ENCODE measurements at places on chromosomes 13 and 19. TPM values are rescaled to one million over a fixed set of nuclear protein-coding genes. Genes with fewer than 3 reads are reported as not detected.

DNA sequence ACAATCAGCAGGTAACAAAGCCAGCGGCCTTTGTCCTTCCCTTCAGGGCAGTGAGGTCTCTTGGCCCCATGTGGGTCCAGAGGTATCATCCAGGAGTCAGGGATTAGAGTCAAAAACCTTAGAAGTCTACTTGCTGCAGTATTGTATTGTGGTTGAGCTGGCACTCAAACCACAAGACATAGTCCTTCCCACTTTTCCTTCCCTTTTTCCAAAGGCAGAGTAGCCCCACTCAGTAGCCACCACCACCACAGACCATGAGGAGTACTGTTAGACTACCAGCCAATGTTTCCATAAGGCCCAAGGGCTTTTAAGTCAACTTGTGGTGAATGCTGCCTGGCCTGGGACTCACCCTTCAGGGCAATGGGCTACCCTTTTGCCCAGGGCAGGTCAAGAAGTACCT, 27.1 kb upstream of the CCNA1 start:
- DNase-seq: no peak

DNA sequence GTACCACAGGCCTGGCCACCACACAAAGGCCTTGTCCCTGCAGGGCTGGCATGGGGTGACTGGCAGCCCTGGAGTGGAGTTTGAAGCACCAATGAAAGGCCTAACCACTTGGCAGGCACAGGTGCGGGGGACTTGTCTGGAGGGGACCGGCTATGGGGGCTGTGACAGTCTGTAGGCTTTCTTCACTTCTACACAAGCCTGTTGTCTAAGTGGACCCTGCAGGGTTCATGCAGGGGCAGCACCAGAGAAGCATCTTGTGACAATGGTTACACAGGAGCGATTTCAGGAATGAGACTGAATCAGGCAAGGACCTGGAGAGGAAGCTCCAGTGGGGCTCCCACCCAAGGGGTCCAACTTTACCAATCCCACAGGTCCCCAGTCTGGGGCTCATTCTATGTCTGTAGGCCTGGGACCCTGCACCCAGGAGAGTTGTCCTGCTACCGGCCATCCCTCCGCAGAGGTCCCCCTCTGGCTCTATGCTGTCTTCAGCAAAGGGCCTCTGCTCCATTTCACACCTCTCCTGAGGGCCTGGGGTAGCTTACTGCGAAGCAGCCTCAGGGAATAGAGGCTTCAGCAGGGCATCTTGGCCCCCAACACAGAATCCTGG, 2.3 kb upstream of the ZNF837 start:
- DNase-seq: no peak

DNA sequence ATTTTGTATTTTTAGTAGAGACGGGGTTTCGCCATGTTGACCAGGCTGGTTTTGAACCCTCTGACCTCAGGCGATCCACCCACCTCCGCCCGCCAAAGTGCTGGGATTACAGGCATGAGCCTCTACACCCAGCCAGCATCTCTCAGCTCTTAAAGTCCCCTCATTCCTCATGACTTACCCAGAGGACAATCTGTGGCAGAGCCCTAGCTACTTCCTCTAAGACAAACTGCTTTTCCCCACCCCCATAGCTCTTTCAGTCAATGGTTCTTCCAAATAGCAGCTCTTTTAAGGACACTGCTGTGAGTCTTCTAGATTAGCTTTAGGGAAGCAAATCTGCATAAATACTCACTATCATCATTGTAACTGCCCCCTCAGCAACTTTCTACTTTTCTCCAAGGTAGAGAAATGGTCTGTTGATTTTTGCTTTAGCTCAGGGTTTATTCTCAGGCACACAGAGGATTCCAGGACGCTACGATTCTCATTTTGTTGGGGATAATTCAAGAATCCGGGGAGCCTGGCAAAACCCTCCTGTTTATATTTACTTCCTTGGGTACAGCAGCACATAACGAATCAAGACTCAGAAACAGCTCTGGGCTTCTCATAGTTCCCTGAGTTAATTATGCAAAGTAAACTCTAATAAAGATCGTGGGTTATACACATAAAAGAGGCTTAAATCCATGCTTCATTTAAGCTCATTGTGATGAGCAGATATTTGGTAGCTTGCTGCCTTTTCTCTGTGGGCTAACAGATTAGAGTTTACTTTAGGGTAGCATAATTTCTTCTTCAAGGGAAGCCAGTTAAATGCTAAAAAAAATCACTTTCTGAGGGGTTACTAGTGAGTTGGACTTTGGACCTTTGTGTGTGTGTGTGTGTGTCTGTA, 357.4 kb downstream of the TDRD3 start:
- DNase-seq: no peak

KRTDAP gene
- polyA plus RNA-seq: 0.48 TPM

TRPM4 gene
- polyA plus RNA-seq: 48.0 TPM

All from left renal cortex interstitium (tissue), 4 donors.